BE2C (cell line): ENCODE measurements at places on chromosomes 6 and 20.

- DNase-seq, result no peak
Measured at GRCh38 chr6:157614026-157614568, 208.9 kb upstream of the SNX9 start.

DNA sequence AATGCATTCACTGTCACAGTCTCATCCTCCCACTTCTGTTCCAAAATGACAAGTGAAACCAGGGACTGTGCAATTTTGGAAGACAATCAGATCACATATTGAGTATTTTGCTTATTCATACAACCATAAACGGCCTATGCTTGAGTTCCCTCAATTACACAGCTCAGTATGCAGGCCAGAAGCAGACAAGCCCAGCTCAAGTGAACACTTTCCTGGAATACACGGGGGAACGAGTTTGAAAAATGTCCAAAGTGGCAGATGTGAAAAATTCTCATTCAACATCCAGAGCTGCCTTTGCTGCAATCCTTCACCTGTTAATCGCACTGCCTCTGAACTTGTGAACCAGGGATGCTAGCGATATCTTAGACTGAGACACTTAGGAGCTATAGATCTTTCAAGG is 190.2 kb downstream of the COL9A1 start:
- DNase-seq, result no peak

GRCh38 chr6:33452496-33452895 is 1.9 kb upstream of the ZBTB9 start:
- DNase-seq, result no peak

GRCh38 chr20:16970776-16971175 is 222.6 kb downstream of the OTOR start:
- DNase-seq, result no peak

- no peak for DNase-seq
Measured at GRCh38 chr6:2309122-2309521, 63.7 kb upstream of the GMDS start.

GRCh38 chr6:73145690-73146089 is 79.6 kb downstream of the KHDC1L start:
- no peak for DNase-seq

- no peak for DNase-seq
Measured at GRCh38 chr6:44006872-44007303, 120.4 kb downstream of the MRPL14 start.

DNA sequence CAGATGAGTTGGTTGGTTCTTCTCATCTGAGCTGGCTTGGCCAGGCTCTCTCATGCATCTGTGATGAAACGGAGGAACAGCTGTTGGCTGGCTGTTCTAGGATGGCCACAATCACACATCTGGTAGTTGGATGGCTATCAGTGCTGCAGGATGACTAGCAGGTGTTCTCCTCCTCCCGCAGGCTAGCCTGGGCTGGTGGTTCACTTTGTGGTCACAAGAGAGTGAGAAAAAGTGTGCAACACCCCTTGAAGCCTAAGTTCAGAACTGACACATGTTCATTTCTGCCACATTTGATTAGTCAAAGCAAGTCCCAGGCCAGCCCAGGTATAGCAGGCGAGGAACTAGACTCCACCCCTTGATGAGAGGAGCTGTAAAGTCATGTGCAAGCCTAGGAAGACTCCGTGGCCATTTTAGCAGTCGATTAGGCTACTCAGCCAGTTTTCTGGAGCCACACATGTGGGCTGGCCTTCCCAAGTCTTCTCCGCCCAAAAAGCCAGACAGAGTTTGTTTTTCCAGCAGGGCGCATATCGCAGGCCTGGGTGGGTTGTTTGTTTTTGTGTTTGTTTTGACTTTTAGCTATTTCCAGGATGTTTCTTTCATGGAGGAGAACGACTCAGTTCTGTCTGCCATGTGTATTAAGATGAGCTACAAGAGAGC is 120.8 kb downstream of the ISM1 start:
- no peak for DNase-seq

- DNase-seq, result no peak
Measured at GRCh38 chr6:7730001-7730783, 4.3 kb downstream of the BMP6 start.

- no peak for DNase-seq
Measured at GRCh38 chr6:100237821-100238220, 226.9 kb downstream of the SIM1 start.

- DNase-seq, result no peak
Measured at GRCh38 chr6:42689371-42689770, 33.0 kb downstream of the PRPH2 start.
